Neural crest cell (in vitro differentiated cells): ENCODE measurements at places on chromosomes 6 and 20. TPM values are rescaled to one million over a fixed set of nuclear protein-coding genes. Genes with fewer than 3 reads are reported as not detected.
A peak's percentile ranks its signal among the peaks of the same experiment; 100 is the strongest.

GRCh38 chr20:59385480-59385879, 85.1 kb downstream of the EDN3 start:
- DNase-seq, result no peak
- H3K4me1 ChIP-seq, result peaks cover 15% of the 10 kb centered on the region
- no peak overlapping the region for H3K4me3 ChIP-seq
- H3K27me3 ChIP-seq, result peaks cover 2% of the 10 kb centered on the region
- H3K27ac ChIP-seq, result no peak overlapping the region
- no peaks in the 10 kb centered on the region for H3K36me3 ChIP-seq

DNA sequence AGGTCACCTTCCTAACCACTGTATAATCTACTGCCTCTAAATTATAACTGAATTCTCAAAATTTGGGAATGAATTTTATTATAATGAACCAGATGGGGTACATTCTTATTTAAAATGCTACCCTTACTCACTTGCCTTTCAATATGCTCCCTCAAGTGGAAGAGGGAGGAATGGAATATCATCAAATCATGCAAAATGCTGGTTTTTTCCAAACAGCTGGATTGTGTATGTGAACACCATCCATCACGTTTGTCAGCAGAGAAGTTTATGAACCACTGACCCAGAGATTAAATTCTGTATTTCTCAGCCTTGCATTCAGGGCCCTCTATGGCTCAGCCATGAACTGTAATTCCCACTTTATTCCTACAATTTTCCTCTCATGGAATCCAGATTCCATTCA, 40.5 kb downstream of the CBLN4 start:
- no peak for DNase-seq
- peaks cover 9% of the 10 kb centered on the region for H3K36me3 ChIP-seq
- H3K27ac ChIP-seq, result no peak overlapping the region
- H3K4me3 ChIP-seq, result no peak overlapping the region
- no peaks in the 10 kb centered on the region for H3K27me3 ChIP-seq

SLC22A16 gene
- not detected in 2 replicates for total RNA-seq

DNA sequence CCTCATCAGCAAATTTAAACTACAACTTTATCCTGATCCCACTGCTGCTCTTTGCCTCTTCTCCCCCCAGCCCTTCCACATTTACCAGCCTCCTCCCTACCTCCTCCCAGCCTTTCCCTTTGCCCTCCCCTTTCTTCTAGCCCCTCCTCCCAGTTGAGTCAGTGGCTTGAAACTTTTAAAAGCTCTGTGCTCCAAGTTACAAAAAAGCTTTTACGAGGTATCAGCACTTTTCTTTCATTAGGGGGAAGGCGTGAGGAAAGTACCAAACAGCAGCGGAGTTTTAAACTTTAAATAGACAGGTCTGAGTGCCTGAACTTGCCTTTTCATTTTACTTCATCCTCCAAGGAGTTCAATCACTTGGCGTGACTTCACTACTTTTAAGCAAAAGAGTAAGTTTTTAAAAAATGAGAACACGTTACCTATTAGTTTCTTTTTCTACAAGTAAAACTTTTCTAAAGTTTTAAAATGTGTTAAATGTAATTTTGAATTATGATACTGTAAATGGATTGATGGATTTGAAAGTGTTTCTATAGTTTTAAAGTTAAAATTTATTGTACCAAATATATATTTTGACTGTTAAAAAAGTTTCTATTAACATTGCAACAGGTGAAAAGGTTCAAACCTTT, at the start of gene GJA1:
TSS of gene GJA1 (plus strand) at position 203 of the 626 bp plus-strand sequence. CDS start 11,202 bp downstream, outside the sequence.
- H3K4me1 ChIP-seq, result peaks cover 53% of the 10 kb centered on the region
- H3K27ac ChIP-seq, result peak within 1 kb of the TSS; percentile 98
- H3K36me3 ChIP-seq, result no peaks in the 10 kb centered on the region
- peak within 1 kb of the TSS; percentile 97 for H3K4me3 ChIP-seq
- DNase-seq, result peak; percentile 42

TAF11 gene
- total RNA-seq, result 48.6 and 53.1 TPM in 2 replicates

SLC22A2 gene
- not detected in 2 replicates for total RNA-seq

- no peak overlapping the region for H3K4me3 ChIP-seq
- H3K36me3 ChIP-seq, result no peaks in the 10 kb centered on the region
- no peak overlapping the region for H3K27ac ChIP-seq
- no peaks in the 10 kb centered on the region for H3K27me3 ChIP-seq
These were observed 328.2 kb downstream of the PHF3 start for GRCh38 chr6:63963769-63964315.

DNA sequence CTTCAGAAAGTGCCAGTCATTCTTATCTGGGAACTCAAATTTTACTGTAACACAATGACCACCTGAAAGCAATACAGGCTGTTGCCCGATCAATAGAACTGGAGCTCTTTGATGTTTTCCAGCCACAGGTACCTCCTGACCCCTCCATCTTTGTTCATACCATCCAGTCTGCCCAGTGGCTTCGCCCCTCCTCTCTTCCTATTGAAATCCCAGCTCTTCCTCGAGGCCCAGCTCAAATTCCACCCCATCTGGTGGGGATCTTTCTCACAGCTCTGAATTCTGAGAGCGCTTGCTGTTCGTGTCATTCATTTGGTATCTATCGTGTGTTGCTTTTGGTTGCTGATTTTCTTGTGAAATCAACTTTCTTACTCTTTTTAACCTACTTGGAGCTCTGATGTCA, 87.9 kb upstream of the CNKSR3 start:
- no peaks in the 10 kb centered on the region for H3K36me3 ChIP-seq
- no peak overlapping the region for H3K4me3 ChIP-seq
- H3K27me3 ChIP-seq, result no peaks in the 10 kb centered on the region
- no peak overlapping the region for H3K27ac ChIP-seq
- peaks cover 15% of the 10 kb centered on the region for H3K4me1 ChIP-seq
- no peak for DNase-seq

TMEM151B gene
- total RNA-seq, result 19.0 and 21.2 TPM in 2 replicates

DNA sequence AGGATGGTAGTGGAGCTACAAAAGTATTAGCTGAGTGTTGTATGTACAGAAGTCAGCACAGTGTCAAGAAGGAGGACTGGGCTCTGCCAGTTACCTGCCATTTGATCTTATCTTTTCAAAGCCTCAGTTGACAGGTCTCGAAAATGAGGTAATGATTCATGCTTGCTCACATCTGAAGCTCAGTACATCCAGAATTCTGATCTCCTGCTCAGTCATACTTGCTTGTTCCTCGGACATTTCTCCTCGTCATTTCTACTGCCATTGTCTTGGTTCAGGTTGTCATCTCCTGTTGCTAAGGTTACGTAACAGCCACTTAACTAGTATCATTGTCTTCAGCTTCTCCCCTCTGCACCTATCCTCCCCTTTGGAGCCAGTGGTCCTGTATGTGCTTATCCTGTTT, 89.5 kb downstream of the SLX4IP start:
- DNase-seq, result no peak
- H3K27me3 ChIP-seq, result no peaks in the 10 kb centered on the region
- peaks cover 4% of the 10 kb centered on the region for H3K36me3 ChIP-seq
- no peak overlapping the region for H3K27ac ChIP-seq

DNA sequence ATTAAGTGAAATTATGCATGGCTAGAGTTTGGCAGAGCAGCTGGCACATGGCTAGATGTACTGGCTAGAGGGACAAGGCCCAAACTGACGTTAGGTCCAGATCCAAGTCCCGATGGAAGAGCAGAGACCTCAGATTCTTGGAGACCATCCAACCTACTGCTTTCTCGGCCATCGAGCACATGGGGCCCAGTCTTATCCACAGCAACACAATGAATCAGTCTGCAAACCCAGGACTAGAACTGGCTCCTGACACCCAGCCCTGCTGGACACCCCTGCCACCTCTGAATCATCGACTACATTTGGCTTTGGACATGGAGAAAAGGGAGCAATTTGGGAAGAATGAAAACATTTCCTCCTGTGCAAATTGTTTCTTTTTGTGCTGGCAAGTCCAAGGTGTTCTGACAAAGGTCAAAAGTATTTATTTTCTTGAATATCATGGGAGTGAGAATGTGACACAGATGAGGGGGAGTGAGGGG, 23.9 kb upstream of the YWHAB start:
- H3K27me3 ChIP-seq, result peaks cover 8% of the 10 kb centered on the region
- H3K4me3 ChIP-seq, result no peak overlapping the region
- no peaks in the 10 kb centered on the region for H3K36me3 ChIP-seq

PHACTR1 gene
- 10.3 and 10.4 TPM in 2 replicates for total RNA-seq

DNA sequence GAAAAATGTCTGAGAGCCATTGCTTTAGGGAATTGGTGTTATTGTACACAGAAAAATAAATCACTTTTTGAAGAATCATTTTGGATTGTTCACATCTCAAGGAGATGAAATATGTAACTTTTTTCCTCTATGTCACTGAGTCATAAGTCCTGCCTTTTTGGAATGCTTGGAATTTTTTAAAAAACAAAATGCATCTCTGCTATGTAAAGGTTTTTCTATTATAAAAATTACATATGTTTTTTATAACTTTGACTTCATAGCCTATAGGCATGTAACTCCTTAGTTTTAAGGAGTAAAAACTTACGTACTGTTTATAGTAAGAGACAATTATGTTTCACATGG, 8.7 kb downstream of the RNF144B start:
- DNase-seq, result no peak
- H3K4me3 ChIP-seq, result no peak overlapping the region

DNA sequence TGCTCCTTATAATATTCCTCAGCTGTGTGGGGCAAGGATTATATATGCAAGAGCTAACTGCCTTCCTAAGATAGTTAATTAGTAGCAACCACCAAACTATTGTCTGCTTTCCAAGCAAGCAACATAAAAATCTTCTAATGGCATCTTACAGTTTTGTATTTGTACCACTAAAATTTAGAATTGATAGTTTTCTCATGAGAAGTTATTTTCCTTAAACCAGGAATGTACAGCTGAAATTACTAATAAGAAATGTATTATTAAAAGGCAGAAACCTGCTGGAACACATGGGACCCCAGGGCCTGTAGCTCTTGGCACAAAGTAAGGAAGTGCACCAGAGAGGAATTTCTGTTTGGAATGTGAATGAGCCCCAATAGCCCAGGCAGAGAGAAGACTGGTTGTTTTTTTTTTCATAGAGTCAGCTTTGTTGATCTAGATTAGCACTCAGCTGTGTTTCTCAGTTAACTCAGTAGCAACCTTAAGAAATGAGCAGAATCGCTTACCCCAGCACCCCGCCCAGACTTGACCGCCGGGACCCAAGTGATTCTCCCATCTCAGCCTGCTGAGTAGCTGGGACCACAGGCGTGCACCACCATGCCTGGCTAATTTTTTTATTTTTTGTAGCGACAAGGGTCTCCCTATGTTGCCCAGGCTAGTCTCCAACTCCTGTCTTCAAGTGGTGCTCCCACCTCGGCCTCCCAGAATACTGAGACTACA, 2.6 kb downstream of the MGME1 start:
- no peak for DNase-seq
- peak overlapping the region; percentile 1 for H3K27ac ChIP-seq
- H3K4me3 ChIP-seq, result peak overlapping the region; percentile 99
